ENCODE measurements at places on chromosomes 13 and 19. TPM values are rescaled to one million over a fixed set of nuclear protein-coding genes. Genes with fewer than 3 reads are reported as not detected.

HSPH1 gene
- 80.2 TPM for polyA plus RNA-seq

CYP2F1 gene
- not detected for polyA plus RNA-seq

CGB2 gene
- not detected for polyA plus RNA-seq

CEACAM16 gene
- not detected for polyA plus RNA-seq

CCDC169 gene
- 0.19 TPM for polyA plus RNA-seq

MYBPC2 gene
- polyA plus RNA-seq, result not detected

ZNF304 gene
- 2.7 TPM for polyA plus RNA-seq

GRCh38 chr13:98827449-98827848 lies 75.0 kb upstream of the SLC15A1 start:
- no peak for DNase-seq

- no peak for DNase-seq
These were observed 93.9 kb downstream of the DOCK9 start for GRCh38 chr13:98883998-98884397.

DNA sequence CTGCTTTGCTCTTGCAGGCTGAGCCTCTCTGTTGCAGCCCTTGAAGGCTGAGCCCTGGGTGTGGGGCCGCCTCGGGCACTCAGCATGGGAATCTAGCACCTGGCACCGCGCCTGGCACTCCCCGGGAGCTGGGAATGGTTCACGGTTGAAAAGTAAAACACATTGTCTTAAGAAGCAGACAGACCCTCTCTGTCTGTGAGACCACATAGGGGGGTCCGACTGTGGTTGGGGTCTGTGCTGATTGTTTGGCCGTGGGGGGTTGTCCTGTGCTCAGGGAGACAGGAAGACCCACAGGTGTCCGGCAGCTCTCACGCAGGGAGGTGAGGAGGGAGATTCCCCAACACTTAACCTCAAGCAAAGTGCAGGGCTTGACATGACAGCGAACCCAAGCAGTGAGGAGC lies 64.8 kb downstream of the SOX1 start:
- DNase-seq, result no peak

DNA sequence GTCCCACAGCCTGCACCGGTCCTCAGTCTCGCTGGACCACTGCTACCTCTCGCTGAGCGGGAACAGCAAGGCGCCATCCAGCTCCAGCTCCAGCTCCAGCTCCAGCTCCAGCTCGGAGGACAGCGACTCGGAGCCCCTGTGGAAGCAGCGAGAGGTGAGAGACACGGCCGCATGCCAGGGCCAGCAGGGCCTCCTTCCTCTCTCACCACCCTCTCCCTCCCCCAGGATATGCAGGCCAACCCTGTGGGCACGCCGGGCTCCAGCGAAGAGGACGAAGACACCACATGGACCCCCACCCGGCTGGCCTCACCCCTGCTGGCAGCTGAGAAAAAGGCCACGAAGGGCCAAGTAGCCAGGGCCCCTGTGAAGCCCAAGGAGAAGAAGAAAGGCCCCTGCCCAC lies 7.3 kb downstream of the SIX5 start:
- DNase-seq, result no peak

DNA sequence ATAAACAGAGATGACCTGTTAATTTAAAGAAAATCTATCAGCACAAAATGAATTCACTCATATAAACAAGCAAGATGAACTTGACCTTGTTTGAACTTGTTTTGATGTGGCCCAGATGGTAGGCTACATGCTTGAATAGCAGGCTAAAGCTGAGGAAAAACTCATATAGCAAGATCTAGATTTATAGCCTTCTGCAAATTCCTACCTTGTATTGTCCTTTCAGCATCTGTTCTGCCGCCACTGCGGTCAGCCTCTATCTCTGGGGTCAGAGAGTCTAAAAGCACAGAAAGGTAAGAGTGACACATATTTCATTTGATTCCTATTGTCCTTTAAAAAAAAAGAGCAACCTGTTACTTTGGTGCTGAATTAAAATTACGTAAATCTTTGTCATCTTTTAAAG lies 392.1 kb downstream of the DACH1 start:
- DNase-seq, result no peak

GRCh38 chr19:33552928-33553279 lies 31.3 kb upstream of the PEPD start:
- no peak for DNase-seq

DNA sequence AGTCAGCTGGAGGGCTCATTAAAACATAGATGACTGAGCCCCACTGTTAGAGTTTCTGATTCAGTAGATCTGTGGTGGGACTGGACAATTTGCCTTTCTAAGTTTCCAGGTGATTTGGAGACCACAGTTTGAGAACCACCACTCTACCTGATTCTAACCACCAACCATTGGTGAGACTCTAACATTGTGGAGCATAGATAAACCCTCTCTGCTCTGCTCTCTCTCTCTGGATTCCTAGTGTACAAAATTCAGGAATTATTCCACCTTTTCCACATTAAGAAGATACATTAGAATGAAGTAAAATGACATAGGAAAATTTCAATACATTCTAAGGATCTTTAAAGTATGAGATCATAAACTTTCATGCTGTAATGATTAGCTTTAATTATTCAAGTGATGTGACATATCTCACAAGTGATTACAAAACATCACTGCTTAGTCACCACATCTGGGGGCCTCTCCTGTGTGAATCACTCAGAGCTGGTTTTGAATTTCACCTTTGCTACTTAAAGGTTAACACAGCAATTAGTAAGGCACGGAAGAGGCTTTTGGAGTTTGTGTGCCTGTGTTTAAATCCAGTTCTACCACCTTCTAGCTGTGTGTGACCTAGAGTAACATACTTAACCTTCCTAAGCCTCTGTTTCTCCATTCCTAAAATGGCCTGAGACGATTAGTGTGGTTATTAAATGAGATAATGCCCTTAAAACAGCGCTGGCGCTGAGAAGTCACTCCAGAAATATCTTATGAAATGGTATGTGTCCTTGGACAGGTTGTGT lies 78.5 kb upstream of the NBEA start:
- DNase-seq, result peak; percentile 64

- no peak for DNase-seq
These were observed 27.7 kb downstream of the ATP4B start for GRCh38 chr13:113630296-113630695.

DNA sequence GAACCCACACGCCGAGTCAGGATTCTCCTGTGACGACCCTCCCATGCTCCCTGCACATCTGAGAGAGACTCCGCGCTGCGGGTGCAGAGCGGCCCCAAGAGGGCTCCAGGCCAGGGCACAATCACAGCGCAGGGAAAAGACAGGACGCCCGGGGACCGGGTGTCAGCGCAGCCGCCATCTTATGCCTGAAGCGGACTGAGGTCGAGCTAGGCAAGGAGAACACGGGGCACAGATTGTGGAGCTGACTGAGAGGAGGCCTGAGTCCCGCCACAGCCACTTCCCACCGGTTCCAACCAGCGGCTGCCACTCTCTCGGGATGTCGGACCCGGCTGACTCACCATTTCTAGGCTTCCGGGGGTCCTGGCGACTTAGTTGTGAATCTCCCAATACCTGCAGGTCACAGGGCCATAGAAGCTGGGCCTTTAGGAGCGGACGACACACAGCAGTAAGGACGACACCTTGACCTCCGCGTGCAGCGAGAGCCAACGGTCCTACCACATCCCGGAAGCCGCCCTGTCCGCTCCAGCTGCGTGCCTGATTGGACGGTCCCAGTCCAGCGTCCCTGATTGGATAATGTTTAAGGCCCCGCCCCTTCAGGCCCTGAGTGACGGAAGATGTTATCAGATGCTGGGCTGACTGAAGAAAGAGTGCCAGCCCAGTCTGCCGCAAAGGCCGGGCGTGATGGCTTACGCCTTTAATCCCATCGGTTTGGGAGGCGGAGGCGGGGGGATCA lies at the start of gene ZNF728:
Gene ZNF728, minus strand, starts transcription at position 487 of the 733 bp plus-strand sequence. Its CDS starts 146 bp downstream, at position 341.
- no peak for DNase-seq
